NCI-H1105 treated with DMSO at 0.1 percent for 48 hours (cell line): ENCODE measurements at places on chromosomes 12 and 14.

- DNase-seq, result no peak
These were observed 305.6 kb downstream of the RAD51B start for GRCh38 chr14:68124979-68125731.

GRCh38 chr12:97358361-97358760 lies 104.2 kb upstream of the RMST start:
- DNase-seq, result no peak

- DNase-seq, result peak; percentile 51
These were observed 29.0 kb downstream of the CHGA start for GRCh38 chr14:92951912-92952471.

DNA sequence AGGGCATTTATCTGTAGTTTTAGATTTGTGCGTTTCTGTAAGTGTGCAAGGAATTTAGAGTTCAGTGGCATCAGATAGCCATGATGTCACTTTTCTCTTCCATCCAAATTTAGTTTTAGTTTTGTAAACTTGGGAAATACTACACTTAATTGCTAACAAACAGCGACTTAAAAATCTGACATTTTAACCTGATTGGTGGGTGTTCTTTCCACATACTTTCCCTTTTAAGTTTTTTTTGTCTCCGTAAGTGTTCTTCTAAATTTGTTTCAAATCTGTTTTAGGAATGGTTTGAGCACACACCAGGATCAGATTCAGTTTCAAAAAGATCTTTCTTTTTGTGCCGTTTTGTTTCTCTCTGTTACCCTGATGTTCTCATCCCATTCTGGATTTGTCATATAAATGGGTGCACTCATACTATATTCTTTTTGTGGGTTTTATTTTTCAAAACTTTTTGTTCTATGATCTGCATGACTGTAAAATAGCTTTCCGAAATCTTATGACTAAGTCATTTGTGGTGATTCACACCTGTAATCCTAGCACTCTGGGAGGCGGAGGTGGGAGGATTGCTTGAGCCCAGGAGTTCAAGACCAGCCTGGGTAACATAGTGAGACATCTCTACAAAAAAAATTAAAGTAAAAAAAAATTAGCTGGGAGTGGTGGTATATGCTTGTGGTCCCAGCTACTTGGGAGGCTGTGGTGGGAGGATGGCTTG lies 58.9 kb downstream of the FBXO34 start:
- no peak for DNase-seq

DNA sequence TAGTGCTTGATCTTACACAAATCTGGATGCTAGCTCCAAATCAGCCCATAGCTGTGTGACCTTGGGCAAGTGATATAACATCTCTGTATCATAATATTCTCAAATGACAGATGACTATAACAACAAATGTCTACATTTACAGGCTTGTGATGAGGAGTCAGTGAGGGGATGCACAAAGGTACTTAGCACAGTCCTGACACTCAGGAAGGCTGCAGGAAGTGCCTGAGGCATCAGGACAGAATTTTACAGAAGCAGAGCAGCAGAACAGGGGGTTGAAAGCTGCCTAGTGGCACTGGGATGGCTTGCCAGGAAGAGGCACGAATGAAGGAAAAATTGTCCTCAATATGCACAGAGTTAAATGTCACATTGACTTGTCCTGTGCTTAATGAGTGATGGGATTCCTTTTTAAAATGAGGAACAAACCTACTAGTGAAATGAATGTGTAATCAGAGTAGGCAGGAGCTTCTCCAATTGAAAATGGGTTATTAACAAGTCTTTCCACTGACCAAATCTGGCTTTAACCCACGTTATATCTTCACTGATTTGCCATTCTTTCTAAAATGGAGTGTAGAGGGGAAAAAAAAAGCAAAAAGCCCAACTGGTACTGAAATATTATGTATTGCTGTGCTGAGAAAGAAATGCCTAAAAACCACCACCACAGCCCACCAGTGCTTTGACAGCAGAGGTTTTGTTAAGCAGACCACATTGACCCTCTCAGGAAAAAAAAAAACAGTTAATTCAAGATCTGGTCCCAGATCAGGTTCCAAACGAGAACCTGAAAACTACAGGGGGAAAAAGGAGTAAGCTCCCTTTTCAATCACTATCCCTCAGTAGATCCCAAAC lies 11.6 kb downstream of the BTG1 start:
- no peak for DNase-seq

DNA sequence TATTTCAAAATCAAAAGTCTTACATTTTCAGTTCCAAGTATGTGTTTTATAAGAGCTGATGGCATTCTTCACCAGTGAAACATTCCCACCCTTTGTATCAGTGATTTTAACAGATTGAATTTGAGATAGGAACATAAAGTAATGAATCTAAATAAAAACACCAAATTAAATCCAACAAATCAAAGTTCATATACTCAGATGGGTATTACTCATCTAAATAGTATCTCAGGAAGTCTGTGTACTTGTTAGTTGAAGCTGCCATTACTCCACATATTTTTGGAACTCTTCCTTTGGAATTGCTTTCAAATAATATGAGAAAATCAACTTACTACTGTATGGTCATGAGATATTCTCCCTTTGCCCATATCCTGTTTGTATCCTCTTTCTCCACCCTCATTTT lies 89.1 kb downstream of the MIA2 start:
- DNase-seq, result no peak

DNA sequence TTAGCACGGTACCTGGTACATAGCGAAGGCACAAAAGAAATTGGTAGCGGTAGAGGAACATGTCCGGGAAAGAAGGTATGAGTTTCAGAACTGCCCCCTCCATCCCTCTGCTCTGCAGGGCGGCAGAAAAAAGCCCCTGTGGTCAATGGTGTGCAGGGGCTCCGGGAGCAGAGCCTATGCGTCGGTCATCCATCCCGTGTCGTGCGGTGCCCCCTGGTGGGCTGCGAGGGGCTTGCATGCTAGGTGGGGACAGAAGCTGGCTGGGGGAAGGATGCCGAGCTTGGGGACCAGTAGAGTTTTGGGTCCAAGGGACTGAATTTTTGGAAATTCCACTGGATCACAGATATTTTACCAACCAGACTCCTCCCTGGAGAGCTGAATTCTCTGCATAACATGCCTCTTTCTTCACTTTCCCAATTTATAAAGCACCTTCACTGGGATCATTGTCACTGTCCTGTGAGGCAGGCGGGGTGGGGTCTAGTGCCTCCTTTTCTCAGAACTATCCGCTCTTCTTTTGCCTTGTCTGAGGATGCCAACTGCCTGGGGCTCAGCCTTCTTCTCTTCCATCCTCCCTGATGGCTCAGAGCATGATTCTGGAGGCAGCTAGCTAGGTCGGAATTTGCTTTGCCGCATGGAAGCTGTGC lies 148.7 kb downstream of the SMOC1 start:
- DNase-seq, result peak; percentile 50
